RWPE2 (cell line): ENCODE measurements at places on chromosomes 7 and 10.

- H3K27ac ChIP-seq = no peak overlapping the region
- H3K4me3 ChIP-seq = no peak overlapping the region
- DNase-seq = no peak
- no peaks in the 10 kb centered on the region for H3K27me3 ChIP-seq
- peaks cover 7% of the 10 kb centered on the region for H3K4me1 ChIP-seq
These were observed 15.1 kb downstream of the ATP6V1F start for GRCh38 chr7:128877756-128878120.

- H3K4me3 ChIP-seq = no peak overlapping the region
- no peak for DNase-seq
- peak overlapping the region; percentile 92 for H3K27ac ChIP-seq
- H3K4me1 ChIP-seq = peaks cover 12% of the 10 kb centered on the region
These were observed 3.0 kb downstream of the ZYX start for GRCh38 chr7:143384148-143384547.

GRCh38 chr7:151265351-151265931 lies 16.9 kb upstream of the SMARCD3 start:
- H3K27me3 ChIP-seq = no peaks in the 10 kb centered on the region
- H3K27ac ChIP-seq = no peak overlapping the region

- H3K4me1 ChIP-seq = no peaks in the 10 kb centered on the region
- DNase-seq = no peak
- H3K4me3 ChIP-seq = no peak overlapping the region
- no peak overlapping the region for H3K27ac ChIP-seq
- no peaks in the 10 kb centered on the region for H3K36me3 ChIP-seq
These were observed 6.3 kb upstream of the OPN1SW start for GRCh38 chr7:128781851-128782250.
